ENCODE measurements at places on chromosomes 3 and 15. TPM values are rescaled to one million over a fixed set of nuclear protein-coding genes. Genes with fewer than 3 reads are reported as not detected.

GRCh38 chr3:160330109-160330508 is 68.9 kb downstream of the IFT80 start:
- DNase-seq = no peak

MEGF11 gene
- 0.26 TPM for polyA plus RNA-seq

DZIP1L gene
- 7.1 TPM for polyA plus RNA-seq

DNA sequence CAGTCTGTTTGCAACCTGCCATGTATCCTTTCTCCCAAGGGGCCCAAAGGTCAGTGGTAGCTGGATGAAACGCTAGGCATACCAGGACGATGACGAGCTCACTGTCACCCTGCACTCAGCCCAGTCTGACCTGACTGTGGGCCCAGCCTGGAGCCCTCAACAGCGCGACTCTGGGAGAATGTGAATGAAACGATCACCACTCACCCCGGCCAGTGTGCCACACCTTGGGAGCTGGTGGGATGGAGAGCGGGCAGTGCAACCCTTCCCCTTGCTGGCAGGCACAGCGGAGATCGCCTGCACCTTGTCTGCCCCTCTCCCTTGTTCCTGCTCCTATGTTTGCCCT is 27.2 kb downstream of the SRPRB start:
- no peak for DNase-seq

DNA sequence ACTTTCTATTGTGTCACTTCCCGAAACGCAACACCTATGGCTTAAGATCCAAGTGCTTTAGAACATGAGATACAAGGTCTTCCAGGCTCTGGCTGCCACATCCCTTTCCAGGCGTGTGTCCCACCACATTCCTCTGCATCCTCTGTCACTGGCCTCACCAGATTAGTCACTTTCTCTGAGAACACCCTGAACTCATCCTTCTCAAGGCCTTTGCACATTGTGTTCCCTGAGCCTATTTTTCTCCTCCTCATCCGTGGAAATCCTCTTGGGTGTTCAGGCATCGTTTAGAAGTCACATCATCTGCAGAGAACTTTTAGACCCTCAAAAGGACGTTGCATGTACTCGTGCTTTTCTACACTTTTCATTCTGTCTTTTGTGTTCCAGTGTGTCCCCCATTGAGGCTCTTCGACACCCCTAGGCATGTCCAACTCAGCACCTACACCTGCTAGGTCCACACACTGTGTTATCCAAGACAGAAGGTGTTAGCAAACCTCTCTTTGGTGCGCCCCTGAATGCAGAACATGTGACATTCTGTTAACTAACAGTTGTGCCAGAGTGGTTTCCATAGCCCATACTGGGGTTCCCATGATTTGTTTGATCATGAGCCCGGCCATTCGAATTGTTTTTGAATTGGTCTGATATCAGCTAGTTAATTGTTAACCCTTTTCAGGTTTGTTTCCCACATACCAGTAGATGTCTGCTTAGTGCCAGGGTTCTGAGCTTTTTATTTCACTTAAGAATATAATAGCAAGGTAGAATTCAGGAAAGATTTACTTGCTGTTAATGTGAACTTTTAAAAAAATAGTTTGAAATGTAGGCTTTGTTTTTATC is 67.2 kb downstream of the LPP start:
- no peak for DNase-seq

All from hindlimb muscle (tissue), 1 donor.